ENCODE measurements at places on chromosomes 4 and X.
A peak's percentile ranks its signal among the peaks of the same experiment; 100 is the strongest.

GRCh38 chrX:19162851-19163250, 40.6 kb upstream of the ADGRG2 start:
- DNase-seq = no peak

- no peak for DNase-seq
Measured at GRCh38 chr4:142238589-142238988, 602.2 kb downstream of the IL15 start.

- no peak for DNase-seq
Measured at GRCh38 chr4:144575181-144575580, 70.8 kb upstream of the HHIP start.

DNA sequence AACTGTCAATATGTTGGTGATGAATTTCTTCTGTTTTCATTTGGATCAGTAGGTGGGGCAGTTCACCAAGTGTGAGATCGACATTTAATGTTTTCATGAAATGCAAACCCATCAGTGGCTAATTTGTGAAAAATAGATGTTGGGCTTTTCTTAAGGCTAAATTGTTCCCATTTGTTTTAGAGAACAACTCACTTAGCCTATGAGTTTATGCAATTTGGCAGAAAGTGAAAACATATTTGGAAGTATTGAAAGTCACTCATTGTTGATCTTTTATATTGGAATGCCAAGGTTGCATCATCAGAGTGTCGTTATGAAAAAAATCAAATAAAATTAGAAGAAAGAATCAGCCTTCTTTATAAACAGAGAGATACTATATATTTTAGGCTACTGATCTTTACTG, 132.4 kb downstream of the RPA4 start:
- DNase-seq = no peak

- no peak for DNase-seq
Measured at GRCh38 chrX:275967-276580, 5.1 kb upstream of the PLCXD1 start.

DNA sequence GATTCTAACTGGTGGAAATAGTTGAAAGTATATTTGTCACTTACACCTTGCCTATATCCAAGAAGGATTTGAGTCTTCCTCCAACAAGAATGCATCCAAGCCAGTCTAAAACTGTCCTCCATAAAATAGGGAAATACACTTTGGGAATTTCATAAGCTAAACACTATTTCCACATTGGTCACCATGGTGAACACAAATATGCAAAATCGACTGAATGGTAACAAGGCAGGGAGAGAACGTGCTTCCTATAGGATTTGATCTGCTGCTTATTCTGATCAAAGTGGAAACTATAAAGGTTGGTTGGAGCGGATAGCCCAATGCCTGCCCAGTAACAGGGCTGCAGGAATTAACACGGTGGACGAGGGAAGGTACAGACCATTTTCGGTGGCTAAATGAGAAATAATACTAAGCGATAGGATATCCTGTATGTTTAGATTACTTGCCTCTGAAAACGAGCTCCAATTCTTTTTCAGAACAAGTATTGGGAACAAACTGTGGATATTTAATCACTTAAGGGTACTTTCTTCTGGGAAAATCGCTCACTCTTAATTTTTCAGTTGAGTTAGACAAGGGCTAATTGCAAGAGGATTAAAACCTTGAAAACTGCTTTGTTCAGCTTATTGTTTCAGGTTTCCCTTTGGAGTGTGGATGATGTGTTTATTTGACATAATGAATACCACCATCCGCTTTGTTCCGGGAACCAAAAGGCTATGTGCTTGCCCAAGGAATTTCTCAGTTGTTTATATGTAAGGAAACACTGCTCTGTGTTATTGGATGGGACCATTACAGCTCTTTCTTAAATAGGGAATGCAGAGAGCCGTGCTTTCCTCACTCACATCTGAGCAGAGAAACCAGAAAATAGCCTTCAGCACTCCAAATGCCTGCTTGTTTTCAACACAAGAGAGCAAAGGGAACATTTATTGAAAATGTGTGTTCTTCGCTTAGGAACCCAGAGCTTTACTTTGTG, 194.4 kb downstream of the CBR4 start:
- DNase-seq = no peak

DNA sequence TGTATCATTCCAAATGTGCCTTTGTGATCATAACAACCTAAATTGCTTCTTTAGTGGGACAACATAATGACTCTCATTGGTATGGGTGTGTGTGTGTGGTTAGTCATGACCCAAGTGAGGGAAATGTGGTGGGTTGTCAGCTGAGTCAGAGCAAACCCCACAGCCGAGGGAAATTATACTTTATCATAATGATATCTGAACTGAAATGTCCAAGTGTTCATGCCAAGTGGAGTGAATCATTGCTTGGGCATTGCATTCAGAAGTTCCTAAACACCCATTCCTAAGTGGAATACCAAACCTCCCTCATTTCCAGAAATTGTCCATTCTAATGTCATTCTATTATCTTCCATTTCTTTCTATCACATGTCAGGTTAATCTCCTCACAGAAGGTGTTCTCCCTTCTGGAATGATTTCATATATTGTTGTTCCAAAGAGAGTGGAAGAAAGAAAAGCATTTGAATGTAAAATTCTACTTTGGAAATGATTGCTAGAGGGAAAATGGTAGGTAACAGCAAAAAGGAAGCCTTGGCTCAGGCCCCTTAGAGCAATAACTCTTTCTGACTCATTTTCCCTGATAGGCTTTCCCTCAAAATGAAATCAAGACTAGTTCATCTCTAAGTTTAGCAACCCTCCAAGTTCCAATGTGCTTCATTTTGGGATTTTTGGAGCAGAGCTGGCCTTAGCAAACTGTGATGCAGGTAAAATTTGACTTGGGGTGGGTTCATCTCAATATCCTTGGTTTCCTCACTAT, 230.7 kb upstream of the KCNIP4 start:
- DNase-seq = peak; percentile 50

DNA sequence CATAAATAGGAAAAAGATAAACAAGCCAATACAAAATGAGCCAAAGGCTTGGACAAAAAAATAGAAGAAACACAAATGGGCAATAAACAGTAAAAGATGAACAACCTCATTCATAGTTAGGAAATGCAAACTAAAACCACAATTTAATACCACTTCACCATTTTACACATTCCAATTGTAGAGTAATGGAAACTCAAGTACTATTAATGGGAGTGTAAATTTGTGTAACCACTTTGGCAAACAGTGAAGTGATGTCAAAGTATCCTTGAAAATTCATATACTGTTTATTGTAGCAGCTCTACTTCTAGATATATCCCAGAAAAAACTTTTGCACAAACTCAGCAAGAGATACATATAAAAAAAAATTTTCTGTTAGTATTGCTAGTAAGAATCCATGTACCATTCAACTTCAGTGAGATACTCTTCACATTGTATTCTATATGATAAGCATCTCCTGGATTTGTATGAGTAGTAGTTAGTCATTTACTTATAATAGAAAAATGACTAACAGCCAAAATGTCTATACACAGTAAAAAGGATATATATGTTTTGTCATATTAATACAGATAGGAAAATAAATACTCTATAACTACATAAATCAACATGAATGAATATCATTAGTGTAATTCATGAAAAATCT, 229.8 kb downstream of the DKK2 start:
- no peak for DNase-seq

DNA sequence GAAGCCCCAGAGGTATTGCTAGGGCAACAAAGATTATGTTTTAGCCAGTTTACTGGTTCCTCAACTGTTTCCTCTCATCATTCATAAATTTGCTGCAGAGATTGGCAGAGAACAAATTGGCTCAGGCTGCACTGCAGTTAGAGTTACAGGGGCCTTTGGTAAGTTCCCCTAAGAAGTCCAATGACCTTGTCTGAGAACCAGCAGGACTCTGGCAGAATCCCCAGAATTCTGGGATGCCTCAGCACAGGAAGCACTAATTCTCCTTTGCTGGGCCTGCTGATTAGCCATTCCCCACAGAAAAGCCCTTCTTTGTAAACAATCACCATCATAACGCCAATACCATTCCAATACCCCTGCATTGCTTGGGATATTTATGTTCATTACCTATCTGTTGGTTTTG, 151.3 kb downstream of the USP46 start:
- no peak for DNase-seq

DNA sequence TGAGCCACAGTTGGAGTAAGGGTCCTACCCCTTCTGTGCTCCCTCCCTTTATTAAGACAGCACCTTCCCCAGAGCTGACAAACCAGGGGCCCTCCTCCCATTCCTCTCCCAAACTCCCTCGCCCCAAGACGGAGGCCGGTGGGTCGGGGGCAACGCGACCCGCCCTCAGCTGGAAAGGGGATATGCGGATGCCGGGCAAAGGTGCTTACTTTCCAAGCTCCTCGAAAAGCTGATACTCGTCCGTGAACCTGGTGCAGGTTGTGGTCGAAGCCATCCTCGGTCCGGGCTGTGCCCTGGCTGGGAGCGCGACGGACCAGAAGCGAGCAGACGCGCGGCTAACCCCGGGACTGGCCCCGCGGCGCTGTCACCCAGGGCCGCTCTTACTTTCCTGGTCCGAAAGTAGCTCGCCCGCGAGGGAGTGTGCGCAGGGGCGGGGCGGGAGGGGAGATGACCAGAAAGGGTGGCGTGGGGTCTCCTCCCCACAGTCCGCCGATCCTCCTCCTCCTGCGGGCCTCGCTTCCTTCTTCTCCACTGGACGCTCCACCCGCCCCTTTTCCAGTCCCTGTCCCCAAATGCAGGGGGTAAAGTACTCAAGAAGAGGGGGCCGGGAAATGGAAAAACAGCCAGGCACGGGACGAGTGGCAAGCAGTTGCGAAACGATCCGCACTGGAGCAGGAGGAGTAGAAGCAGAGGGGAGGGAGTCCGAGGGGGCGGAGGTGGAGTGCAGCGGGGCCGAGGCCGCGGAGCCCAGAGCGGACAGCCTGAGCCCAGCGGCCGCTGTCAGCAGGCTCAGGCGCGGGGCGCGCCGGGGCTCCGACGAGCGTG, 531 bp downstream of the CAMK2D start:
- no peak for DNase-seq

DNA sequence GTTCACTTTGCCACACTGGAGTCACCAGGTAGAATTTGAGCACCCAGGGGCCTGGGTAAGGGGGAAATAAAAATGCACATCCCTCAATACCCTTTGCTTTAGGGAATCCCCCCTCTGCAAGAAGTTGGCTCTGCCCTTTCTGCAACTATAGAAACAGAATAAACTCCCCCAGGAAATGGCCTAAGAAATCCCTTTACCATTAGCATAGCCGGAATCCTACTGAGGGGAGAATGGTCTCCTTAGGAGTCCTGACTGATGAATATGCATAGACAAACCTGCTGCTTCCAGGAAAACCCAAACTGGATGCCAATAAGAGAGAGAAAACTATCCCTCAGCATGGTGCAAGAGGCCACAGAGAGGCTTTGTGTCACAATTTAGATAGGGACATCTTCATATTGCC, 11.0 kb downstream of the EFHC2 start:
- DNase-seq = no peak

- no peak for DNase-seq
Measured at GRCh38 chrX:42536286-42536685, 241.7 kb downstream of the PPP1R2C start.

- no peak for DNase-seq
Measured at GRCh38 chrX:70411475-70411874, 11.6 kb upstream of the GDPD2 start.

GRCh38 chr4:13218326-13218958, 265.7 kb downstream of the RAB28 start:
- DNase-seq = no peak

- DNase-seq = no peak
Measured at GRCh38 chr4:56372774-56373173, 14.5 kb downstream of the AASDH start.

- DNase-seq = peak; percentile 18
Measured at GRCh38 chrX:8345473-8345872, 119.2 kb upstream of the VCX3B start.

- DNase-seq = no peak
Measured at GRCh38 chr4:17670423-17670822, 56.0 kb downstream of the MED28 start.
